ENCODE measurements at places on chromosomes 3 and 15.

GRCh38 chr15:27127815-27128570, 157.0 kb downstream of the GABRG3 start:
- no peak for DNase-seq

GRCh38 chr3:149535333-149535685, 60.8 kb downstream of the TM4SF4 start:
- no peak for DNase-seq

GRCh38 chr3:127237835-127238234, 44.9 kb downstream of the PRR23E start:
- no peak for DNase-seq

DNA sequence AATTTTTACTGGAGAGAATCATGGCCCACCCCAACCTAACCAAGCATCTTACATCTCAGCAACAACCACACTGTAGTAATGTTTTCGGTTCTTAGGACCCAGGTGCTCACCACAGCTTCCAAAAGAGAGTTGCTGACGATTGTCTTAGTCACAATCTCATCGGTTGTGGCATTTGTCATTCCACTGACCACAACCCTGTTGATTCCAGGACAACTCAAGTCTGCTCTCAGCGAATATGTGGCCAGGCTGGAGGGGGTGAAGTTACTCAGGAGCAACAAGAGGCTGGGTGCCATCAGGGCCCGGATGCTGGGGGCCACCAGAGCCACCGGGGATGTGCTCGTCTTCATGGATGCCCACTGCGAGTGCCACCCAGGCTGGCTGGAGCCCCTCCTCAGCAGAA, 25.9 kb downstream of the GALNT15 start:
- DNase-seq = no peak

DNA sequence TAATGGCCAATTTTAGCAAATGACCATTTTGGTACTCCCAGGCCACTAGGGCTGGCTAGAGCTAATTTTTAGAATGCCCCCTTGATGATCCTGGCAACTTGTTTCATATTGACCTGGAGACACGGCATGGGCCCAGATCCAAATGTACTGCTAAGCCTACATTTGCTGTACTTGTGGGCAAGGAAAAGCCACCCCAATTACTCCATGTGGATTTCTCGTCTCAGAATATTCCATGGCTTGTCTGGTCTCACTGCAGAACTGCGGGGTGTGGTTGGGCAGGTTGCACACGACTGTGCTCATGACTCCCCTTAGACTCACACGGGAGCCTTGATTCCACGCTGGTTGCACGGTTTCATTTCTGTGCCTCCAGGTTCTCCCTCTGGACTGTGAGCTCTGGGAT, 140.9 kb downstream of the RPLP1 start:
- no peak for DNase-seq

GRCh38 chr3:76043746-76044145, 258.4 kb upstream of the ZNF717 start:
- no peak for DNase-seq

GRCh38 chr3:139311557-139311956, 32.3 kb upstream of the MRPS22 start:
- DNase-seq = no peak

GRCh38 chr15:71496336-71496955, 313.9 kb upstream of the NR2E3 start:
- no peak for DNase-seq

- DNase-seq = no peak
Measured at GRCh38 chr3:170424879-170425278, 6.2 kb downstream of the CLDN11 start.

- DNase-seq = no peak
Measured at GRCh38 chr3:177787279-177788041, 590.2 kb upstream of the TBL1XR1 start.

DNA sequence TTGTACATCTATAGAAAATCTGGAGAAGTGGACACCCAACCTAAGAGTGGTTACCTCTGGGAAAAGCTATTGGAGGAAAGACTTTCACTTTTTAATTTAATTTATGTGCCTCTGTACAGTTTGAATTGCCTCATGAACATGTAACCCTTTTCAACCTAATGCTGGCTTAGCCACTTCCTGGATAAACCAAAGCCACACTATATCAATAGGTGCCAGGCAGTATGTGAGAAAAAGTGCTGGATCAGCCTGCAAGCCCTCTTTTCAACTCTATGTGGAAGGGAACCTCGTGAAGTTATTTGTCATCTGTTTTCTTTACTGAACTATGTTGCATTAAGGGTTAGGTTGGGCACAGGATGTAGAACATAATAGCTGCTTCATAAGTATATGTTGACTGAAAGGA, 9.3 kb upstream of the TOPAZ1 start:
- no peak for DNase-seq

DNA sequence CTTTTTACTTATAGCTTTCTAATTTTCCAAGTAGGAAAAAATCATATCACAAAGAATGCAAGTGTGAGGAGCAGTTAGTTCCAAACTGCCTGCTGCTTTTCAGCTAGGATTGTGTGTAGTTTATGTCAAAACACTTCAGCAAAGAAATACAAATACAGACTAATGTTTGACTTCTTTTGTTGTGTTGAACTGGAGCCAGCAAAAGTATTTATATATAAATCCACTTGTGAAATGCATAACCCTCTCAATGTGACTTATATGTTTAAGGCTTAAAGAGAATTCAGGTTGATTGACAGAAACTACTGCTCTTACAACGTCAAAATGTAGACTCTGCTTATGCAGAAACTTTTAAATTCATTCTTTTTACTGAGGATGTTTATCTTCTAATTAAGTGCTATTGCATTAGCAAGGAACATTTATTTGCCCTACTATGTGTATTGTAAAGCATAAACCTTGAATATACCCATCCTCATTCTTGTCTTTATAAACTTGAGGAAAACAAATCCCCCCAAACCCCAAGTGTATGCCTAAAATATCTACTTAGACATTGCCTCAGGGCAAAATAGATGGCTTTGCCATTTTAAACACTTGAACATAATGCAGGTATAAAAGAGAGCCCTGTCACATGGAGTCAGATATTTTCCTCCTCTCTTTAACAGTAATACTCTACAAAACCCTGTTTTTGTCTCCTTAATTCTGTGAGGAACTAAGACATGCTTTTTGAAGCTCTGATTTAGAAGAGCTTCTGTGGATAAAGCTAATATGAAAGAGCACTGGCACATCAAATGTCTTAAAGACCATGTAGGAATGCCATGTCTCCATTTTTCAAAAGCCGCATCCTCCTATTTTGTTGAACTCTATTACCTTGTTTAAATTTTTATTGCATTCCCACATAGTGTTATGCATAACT, 302.8 kb upstream of the TBC1D5 start:
- no peak for DNase-seq

- DNase-seq = no peak
Measured at GRCh38 chr3:160842021-160843005, 86.3 kb downstream of the PPM1L start.

DNA sequence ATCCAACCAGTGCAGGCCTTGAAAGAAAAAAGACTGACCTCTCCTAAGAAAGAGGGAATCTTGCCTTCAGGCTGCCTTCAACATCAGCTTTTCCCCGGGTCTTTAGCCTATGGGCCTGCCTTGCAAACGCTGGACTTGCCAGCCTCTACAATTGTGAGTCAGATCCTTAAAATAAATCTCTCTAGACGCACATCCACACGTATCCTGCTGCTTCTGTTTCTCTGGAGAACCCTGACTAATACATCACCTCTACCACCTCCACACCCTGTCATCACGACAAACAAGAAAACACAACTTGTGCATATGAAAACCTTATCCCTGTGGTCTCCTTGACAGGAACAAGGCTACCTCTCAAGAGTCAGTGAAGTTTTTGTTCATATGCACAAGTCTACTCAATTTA, 11.8 kb downstream of the CYFIP1 start:
- DNase-seq = peak; percentile 66

DNA sequence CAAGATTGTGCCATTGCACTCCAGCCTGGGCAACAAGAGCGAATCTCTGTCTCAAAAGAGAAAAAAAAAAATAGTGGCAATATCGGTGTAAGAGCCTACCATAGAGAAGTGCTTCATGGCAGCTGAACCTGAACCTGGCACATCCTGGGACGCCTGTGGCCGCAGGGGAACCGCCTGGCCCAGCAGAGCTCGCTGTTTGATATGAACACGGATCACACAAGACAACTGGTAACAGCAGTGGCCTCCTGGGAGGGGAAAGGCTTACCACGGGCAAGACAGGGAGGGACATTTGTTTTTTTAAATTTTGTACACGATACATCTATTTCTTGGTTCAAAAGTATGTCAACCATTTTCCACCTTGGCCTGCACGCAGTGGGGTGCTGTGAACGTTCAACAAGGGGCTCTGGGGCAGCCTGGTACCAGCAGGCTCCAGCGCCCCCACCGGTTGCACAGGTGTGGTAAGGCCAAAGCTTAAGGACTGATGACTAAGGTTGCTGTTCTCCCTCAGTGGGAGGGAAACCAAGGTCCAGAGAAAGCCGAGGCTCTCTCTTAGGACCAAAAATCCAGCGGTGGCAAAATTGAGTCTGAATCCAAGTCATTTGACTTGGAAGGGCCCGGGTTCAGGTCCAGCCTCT, 21.7 kb upstream of the EPHB3 start:
- no peak for DNase-seq

GRCh38 chr15:66251065-66251789, 2.3 kb downstream of the MEGF11 start:
- DNase-seq = no peak

- no peak for DNase-seq
Measured at GRCh38 chr15:80153900-80154299, 1.1 kb downstream of the FAH start.

DNA sequence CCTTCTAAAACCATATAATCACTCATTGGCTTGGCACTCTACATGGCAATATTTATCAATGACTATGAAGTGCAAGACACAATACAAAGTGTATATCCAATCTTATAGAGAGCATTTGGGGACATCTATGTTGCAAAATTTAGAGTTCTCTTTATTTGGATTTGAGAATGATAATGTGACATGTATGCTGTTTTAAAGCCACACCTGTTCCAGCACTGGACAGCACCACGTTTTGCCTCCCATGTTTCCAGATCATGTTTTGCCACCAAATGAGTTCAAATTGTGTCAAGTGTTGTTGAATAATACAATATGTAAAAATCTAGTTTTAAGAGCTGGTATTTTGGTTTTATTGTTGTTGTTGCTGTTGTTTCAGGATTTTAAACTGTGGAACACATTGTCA, 33.3 kb upstream of the GOLGA8A start:
- no peak for DNase-seq

DNA sequence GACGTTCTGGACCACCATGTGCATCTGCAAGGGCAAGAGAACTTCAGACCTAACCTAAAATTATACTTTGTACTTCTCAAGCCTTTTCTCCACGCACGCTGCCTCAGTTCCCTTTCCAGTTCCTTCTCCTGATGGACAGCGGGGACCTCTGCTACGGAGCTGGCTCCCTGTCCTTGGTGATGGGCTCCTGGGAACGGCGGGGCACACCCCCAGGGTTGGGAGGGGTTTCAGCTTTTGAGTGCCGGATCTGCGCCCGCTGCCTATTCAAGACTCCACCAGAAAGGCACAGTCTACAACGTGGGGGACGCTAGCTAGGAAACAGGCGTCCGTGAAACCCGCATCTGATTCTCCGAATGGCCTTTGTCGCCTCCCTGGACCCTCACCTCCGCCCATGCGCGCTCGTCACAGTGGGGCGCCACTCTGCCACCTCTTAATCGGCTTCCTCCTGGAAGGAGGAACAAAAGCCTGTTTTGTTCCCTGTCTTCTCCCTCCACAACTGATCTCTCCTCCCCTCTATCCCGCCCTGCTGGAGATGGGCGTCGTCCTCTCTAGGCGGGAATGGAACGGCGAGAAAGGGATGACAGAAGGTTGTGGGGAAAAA, 2.2 kb downstream of the GPR149 start:
- DNase-seq = no peak

GRCh38 chr3:98596541-98597500, 3.4 kb upstream of the CPOX start:
- no peak for DNase-seq

DNA sequence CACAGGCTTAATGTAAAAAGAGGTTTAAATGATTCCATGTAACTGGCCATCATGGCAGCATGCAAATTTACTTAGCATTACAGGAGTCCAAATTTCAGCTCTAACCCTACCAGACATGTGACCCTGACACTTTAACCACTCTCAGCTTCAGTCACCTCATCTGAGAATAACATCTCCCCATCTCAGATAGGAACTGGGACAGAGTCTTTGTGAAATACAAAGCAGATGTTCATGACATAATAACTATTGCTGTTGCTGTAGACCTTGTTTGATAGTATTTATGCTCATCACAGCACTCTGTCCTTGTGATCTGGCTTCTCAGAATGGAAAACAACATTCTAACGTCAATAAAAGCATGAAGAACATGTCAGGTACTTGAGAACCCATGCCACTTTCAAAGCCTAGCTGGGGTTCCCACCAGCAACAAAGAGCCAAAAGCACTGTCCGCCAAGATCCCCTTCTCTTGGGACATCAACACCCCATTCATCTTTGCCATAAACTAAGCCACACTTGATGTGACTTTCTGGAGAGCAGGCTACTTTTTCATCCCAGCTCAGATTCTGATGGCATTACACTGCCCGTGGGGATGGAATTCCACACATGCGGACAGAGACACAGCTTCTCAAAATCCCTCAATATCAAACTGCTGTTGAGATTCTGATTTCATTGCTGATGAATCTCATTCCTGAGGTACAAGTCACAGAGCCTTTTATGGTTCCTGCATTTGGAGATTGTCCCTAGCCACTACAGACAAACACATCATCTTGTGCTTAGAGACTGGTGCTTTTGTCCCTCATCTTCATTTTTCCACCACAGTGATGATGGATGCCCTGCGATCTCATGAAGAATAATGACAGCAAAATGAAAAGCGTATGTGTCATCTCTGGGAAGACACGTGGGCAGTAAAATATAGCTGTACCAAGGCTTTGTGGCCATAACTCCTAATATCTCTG, 202.7 kb downstream of the TNIK start:
- DNase-seq = peak; percentile 46

DNA sequence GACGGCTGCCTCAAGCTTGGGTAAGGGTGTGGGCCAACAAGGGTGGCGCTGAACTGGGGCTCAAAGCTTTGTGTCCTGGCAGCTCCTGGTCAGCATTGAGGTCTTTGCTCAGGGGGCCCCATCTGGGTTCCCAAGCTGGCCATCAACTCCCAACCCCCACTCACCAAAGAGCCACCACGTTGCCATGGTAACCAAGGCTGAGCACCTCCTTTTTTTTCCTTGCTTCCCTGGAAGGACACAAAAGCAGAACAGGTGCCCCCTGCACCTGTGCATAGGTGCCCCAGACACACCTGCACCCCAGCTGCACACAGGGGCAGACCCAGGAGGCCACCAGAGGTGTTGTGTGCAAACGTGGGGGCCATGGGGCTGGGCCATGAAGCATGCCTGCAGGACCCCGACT, 16.5 kb downstream of the UROC1 start:
- DNase-seq = no peak

Measured in kidney glomerular epithelial cell (primary cell).